ENCODE measurements at places on chromosomes 1 and 21. TPM values are rescaled to one million over a fixed set of nuclear protein-coding genes. Genes with fewer than 3 reads are reported as not detected.

Gene CDC42SE1
- total RNA-seq: 69.9 TPM

Gene OR2T11
- total RNA-seq: not detected

Gene KCNK2
- not detected for total RNA-seq

Gene FCRL2
- not detected for total RNA-seq

Gene CD2
- total RNA-seq: not detected

Gene FNDC5
- 2.0 TPM for total RNA-seq

Gene ERO1B
- 4.9 TPM for total RNA-seq

- H3K4me3 ChIP-seq: no peak overlapping the region
- no peak overlapping the region for H3K27ac ChIP-seq
- H3K27me3 ChIP-seq: no peaks in the 10 kb centered on the region
- H3K36me3 ChIP-seq: no peaks in the 10 kb centered on the region
Measured at GRCh38 chr1:241460098-241460873, 59.3 kb downstream of the FH start.

DNA sequence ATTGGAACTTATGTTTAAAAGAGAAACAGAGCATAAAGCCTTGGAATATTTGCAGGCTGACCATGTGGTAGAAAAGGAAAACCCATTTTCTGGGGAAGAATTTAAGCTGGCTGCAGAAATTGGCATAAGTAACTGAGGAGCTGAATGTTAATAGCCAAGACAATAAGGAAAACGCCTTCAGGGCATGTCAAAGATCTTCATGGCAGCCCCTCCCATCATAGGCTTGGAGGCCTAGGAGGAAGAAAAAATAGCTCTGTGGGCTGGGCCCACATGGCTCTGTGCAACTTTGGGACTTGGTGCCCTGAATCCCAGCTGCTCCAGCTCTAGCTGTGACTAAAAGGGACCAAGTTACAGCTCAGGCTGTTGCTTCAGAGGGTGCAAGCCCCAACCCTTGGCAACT is 51.5 kb downstream of the CTH start:
- H3K27me3 ChIP-seq: peaks cover 15% of the 10 kb centered on the region
- no peak overlapping the region for H3K4me3 ChIP-seq
- no peak for DNase-seq
- H3K36me3 ChIP-seq: no peaks in the 10 kb centered on the region

GRCh38 chr1:61953076-61953789 is 211.0 kb downstream of the PATJ start:
- DNase-seq: no peak
- H3K4me1 ChIP-seq: peaks cover 14% of the 10 kb centered on the region
- H3K27ac ChIP-seq: no peak overlapping the region
- H3K27me3 ChIP-seq: no peaks in the 10 kb centered on the region

DNA sequence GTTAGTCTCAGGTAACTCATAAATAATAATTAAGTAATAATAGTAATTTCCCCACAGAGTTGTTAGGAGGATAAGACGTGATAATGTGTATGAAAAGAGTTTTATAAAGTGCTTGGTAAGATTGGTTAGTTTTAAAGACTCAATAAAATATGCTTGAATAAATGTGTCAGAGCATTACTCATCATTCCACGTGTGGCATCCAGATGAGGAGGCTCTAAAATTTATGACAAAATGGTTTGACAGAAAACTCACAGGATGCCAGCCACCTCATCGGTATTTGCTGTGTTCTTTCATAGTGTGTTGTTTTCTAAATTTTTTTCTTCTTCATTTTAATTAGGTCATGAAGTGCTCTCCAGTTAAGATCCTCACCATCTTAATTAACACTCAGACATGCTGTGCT is 19.1 kb upstream of the SPAG17 start:
- DNase-seq: no peak
- peaks cover 2% of the 10 kb centered on the region for H3K27me3 ChIP-seq
- H3K27ac ChIP-seq: no peak overlapping the region
- H3K36me3 ChIP-seq: no peaks in the 10 kb centered on the region

- no peak overlapping the region for H3K27ac ChIP-seq
- H3K27me3 ChIP-seq: no peaks in the 10 kb centered on the region
- peaks cover 6% of the 10 kb centered on the region for H3K4me1 ChIP-seq
- H3K36me3 ChIP-seq: no peaks in the 10 kb centered on the region
- no peak for DNase-seq
Measured at GRCh38 chr1:189654906-189655305, 822.8 kb downstream of the BRINP3 start.

DNA sequence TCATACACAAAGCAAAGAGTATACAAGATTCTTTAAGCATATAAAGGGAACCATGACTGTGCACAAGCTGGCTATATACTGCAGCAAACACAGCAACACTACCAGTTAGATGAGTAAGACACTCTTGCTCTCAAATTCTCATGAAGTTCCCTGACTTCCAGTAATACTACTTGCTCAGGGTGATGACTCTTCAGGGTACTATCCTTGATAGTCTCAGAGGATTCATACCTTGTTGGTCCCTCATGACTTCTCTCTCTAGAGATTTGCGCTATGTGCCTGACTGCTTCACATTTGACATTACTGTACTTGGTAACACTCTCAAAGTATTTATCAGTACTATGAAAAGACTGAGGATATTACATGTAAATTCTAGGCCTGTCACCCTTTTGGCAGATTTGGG is 159.8 kb upstream of the ZRANB2 start:
- H3K27me3 ChIP-seq: no peaks in the 10 kb centered on the region
- no peaks in the 10 kb centered on the region for H3K4me1 ChIP-seq
- no peak for DNase-seq
- H3K36me3 ChIP-seq: no peaks in the 10 kb centered on the region
- no peak overlapping the region for H3K4me3 ChIP-seq

DNA sequence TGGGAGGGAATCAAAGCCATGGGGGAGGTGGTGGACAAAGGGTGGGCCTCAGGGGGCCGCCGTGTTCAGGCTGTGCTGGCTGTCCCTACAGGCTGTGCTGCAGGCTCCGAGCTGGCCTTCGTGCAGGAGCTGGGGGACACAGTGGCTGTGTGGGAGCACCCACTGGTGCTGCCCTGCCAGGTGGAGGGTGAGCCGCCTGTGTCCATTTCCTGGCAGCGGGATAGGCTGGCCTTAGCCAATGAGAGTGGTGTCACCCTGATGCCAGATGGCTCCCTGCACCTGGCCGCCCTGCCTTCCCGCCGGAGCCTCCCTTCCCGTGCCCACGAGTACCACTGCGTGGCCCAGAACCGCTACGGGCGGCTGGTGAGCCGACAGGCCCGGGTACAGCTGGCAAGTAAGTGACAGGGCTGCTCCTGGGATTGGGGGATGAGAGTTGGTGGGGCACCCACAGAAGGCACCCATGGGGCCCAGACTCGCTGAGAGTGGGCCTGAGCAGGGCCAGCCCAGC is 20.2 kb downstream of the SLC27A3 start:
- H3K36me3 ChIP-seq: no peaks in the 10 kb centered on the region
- no peak for DNase-seq
- no peak overlapping the region for H3K4me3 ChIP-seq
- no peaks in the 10 kb centered on the region for H3K27me3 ChIP-seq
- no peak overlapping the region for H3K27ac ChIP-seq

DNA sequence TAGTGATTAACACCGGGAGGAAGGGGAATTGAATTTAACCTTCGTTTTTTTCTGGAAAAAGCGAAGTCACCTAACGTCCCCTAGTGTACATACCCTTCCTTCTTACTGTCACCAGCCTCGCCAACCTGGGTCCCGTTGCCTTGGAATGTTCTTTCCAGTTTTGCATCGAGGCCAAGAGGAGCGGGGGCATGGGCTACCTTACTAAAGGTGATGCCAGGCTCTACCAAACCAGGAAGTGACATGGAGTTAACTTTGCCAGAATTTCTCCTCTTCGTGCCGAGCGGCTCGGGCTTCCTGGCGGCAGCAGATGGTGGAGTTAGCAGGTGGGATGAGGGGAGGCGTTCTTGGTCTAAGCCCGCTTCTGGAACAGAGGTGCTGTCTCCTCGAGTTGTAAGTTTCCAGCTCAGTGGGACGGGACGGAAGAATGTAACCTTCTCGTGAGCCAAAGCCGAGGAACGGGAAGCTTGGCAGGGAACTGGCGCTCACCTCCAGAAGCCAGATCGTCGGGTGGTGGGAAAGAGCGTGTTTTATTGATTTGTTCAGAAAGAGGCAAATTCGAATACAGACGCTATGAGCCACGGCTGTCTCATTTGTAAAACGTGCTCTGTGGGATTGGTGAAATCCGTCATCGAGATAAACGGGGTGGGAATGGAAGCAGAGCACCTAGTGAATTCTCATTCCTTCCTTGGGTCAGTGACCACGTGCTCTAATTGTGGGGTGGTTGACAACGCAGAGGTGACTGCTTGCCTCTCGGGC is 486 bp downstream of the NIPAL3 start:
- DNase-seq: no peak
- no peaks in the 10 kb centered on the region for H3K27me3 ChIP-seq
- peaks cover 3% of the 10 kb centered on the region for H3K36me3 ChIP-seq
- H3K27ac ChIP-seq: peak overlapping the region; percentile 87
- H3K4me3 ChIP-seq: peak overlapping the region; percentile 95

DNA sequence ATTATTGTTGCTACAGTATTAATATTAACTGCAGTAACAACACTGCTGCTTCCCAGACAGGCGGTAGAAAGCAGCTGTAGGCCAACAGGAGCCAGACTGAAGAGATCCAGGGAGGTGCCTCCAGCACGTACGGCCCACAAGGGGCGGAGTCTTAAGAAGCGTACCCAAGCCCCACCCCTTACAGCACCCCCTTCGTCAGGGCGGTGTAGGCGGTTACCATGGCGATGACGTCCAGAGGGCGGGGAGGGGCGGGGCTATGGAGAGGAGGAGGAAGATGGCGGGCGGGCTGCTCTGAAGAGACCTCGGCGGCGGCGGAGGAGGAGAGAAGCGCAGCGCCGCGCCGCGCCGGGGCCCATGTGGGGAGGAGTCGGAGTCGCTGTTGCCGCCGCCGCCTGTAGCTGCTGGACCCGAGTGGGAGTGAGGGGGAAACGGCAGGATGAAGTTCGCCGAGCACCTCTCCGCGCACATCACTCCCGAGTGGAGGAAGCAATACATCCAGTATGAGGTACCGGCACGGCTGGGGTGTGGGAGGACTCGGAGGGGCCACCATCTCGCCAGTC is at the start of gene XPR1:
Gene XPR1, plus strand, starts transcription at position 257 of the 560 bp plus-strand sequence. Its CDS starts 180 bp downstream, at position 437.
- peaks cover 3% of the 10 kb centered on the region for H3K4me1 ChIP-seq
- peak; percentile 98 for DNase-seq
- H3K36me3 ChIP-seq: no peaks in the 10 kb centered on the region
- no peak within 1 kb of the TSS for H3K4me3 ChIP-seq
- H3K27ac ChIP-seq: peak within 1 kb of the TSS; percentile 90

DNA sequence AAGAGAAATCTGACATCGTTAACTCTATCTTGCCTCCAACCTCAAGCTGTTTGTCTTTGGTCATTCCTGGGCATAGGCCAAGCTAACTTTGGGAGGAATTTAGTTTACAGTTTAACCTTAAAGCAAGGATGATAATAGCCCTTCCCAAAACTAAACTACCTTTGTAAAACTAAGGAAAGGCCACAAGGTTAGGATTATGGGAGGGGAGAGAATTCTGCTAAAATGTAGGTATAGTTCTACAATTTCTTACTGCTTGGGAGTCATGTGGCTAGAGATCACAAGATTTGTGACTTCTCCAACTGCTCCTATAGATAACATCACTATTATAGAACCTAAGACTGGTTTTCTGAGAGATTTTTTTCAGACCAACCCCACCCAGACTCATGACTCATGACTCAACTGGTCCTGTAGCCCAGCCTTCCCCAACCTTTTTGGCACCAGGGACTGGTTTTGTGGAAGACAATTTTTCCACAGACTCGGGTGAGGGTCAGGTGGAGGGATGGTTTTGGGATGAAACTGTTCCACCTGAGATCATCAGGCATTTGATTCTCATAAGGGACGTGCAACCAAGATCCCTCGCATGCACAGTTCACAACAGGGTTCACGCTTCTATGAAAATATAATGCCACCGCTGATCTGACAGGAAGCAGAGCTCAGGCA is 70.7 kb upstream of the MUTYH start:
- no peaks in the 10 kb centered on the region for H3K36me3 ChIP-seq
- H3K4me3 ChIP-seq: no peak overlapping the region
- H3K27me3 ChIP-seq: peaks cover 14% of the 10 kb centered on the region
- H3K4me1 ChIP-seq: no peaks in the 10 kb centered on the region

DNA sequence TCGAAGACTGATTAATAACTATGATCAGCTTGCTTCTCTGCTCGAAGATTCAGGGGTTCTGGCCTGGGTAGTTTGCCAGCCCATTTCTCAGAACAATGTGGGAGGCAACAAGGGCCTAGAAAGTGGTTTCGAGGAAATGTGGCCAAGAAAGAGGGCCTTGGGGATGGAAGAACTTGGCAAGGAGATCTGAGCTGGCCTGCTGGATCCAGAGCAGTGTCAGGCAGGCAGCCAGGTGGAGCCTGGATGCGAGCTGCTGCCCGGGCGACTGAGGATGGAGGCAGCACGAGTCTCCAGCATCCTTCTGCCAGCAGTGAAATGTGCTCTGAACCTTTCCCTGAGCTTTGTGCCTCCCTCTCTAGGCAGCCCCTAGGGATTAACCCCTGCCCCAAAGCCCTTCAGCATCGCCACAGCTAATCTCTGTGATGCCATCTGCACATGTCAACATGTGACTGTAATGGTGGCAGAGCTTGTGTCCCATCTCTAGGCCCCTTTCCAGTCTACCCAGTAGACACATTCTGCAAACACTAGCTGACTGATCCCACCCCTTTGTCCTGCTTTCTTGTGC is 61.0 kb upstream of the NEK2 start:
- no peaks in the 10 kb centered on the region for H3K36me3 ChIP-seq
- H3K27ac ChIP-seq: peak overlapping the region; percentile 92
- peaks cover 47% of the 10 kb centered on the region for H3K4me1 ChIP-seq
- DNase-seq: no peak
- no peak overlapping the region for H3K4me3 ChIP-seq

DNA sequence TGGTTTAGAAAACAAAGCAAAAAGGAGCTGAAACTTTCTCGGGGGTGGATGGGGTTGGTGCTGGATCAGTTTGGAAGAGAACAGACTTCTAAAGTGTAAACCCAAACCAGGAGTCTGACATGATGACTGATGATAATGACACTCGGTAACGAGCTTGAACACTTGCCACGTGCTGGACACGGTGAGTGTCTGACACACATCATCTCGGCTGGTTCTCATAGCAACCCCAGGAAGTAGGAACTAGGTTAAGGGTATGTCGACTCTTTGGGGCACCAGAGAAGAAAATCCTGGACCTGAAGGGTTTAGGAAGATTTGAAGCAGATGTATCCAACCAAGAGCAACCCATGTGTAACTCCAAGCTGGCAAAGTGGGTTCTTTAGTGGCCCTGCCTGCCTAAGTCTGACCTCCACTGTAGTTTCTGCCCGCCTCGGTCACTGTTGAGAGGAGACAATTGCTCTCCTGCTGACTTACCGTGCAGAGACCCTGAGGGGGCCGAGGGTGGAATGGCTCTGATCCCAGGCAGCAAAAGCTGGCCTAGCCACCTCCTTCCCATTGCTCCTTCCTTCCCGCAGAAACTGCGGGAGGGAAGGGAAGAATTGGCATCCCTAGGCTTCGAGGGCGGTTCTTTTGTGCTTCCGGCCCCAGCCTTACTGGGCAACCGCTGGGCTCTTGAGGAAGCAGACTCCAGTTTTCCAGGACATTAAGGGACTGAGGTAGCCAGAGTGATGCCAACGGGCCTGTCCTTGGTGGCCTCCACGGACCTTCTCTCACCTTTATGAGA is 156.0 kb downstream of the TOMM20 start:
- H3K4me1 ChIP-seq: peaks cover 48% of the 10 kb centered on the region
- H3K27ac ChIP-seq: peak overlapping the region; percentile 98
- no peaks in the 10 kb centered on the region for H3K27me3 ChIP-seq
- DNase-seq: no peak

All from osteocyte (in vitro differentiated cells).